ENCODE measurements at places on chromosomes 6 and 20.

DNA sequence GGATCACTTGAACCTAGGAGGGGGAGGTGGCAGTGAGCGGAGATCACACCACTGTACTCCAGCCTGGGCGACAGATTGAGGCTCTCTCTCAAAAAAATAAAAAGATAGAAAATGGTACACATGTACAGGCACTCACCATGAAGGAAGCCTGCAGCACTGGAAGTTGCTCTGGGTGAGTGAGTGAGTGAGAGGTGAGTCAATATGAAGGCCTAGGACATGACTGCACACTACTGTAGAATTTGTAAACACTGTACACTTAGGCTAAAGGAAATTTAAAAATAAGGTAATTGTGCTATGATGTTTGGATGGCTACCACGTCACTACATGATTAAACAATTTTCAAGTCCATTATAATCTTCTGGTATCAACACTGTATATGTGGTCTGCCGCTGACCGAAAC, 216.2 kb downstream of the FOXC1 start:
- no peak for DNase-seq

DNA sequence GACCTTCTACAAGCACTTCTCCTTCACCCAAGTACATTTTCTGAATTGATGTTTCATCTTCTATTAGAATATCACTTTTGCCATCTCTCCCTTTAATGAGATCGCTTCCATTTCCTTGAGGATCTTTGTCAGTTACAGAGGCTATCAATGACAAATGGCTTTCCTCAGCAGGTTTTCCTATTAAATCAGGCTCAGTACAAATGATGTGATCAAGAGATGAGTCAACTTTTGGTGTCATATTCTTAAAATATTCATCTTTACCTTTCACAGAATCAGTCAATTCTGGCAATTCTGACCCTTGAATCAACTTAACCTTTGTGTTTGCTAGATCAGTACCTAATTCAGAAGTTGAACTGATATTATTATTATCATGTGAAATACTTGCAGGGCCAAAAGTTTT, 37.3 kb downstream of the DST start:
- no peak for DNase-seq

GRCh38 chr6:44341095-44341890, 1.2 kb upstream of the SPATS1 start:
- DNase-seq = no peak

DNA sequence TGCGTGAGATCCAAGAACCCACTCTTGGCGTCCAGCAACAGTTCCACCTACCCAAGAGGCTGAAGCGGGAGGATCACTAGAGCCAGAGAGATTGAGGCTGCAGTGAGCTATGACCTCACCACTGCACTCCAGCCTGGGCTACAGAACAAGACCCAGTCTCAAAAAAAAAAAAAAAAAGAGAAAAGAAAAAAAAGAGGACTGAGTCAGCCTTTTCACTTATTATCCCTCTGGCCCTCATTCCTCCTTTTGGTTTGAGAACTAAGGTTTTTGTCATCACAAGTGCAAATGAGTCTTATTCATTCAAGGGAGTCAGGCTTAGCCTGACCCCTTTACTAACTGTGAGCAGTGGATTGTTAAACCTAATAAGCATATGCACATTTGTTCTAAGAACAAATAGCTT, 37.9 kb upstream of the JARID2 start:
- no peak for DNase-seq

- DNase-seq = no peak
These were observed 11.2 kb downstream of the HLA-DQB1 start for GRCh38 chr6:32655203-32655710.

DNA sequence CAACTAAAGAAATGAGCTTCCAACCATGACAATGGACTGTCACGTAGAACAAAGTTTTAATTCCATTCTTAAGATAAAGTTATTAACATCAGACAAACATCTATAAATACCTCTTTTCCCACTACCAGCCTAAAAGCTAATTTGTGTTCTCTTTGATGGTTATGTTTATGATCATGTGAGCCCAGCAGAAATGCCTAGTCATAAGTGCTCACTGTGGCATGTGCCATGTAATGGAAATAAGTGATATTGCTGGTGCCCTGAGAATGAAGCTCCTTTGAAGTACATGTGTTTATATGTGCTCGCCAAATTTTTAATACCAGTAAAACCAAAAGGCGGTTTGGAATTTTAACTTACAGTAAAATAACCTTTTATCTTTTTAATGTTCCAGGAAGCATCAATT, 205.8 kb downstream of the ISM1 start:
- no peak for DNase-seq

- DNase-seq = no peak
These were observed 753.3 kb upstream of the MARCKS start for GRCh38 chr6:113103634-113104361.

- DNase-seq = no peak
These were observed 10.7 kb downstream of the MAFB start for GRCh38 chr20:40678286-40678875.

DNA sequence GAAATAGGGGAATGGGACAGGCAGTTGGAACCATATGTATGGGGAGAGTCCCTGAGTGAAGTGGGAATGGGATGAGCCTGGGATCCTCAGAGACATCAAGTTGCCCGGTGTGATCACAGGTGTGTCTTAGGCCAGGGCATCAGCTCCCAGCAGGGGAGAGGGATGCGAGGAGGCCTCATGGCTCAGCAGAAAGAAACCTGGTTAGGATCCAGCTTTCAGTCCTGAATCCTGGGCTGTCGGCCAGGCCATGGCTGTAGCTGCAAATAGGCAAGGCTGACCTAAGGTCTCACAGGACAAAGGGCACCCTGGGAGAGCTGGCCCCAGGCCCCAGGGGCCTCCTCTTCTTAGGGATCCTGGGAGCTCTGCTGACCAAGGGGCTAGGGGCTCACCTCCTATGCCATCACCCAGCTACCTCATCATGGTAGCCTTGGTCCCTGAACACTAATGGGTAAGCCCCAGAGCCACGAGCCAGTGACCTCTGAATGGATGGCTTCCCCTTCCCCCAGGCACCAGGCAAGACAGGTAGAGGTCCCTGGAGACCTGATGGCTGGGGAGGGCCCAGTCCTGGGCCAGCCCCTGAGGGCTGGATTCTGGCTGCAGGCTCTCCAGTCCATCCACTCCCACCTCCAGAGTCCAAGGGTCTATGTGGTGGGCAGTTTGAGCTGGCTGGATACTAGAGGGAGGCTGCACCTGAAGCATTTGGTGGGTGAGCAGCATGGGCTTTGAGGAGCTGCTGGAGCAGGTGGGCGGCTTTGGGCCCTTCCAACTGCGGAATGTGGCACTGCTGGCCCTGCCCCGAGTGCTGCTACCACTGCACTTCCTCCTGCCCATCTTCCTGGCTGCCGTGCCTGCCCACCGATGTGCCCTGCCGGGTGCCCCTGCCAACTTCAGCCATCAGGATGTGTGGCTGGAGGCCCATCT, at the start of gene SLC22A7:
TSS of gene SLC22A7 (plus strand) at position 617 of the 921 bp plus-strand sequence. CDS start at position 716, 99 bp downstream.
- no peak for DNase-seq

Measured in stimulated activated CD4-positive, alpha-beta T cell treated with anti-CD3 and anti-CD28 coated beads, Interleukin-15, amount 100 ng/mL, for 1 hour (primary cell).